ENCODE measurements at places on chromosomes 7 and 10.

- no peak for DNase-seq
Observed at GRCh38 chr10:42975005-42975493, 101.8 kb upstream of the RET start.

- no peak for DNase-seq
Observed at GRCh38 chr7:101457001-101457750, 94.5 kb downstream of the COL26A1 start.

GRCh38 chr10:97669571-97669970 is 17.5 kb downstream of the AVPI1 start:
- DNase-seq: no peak

DNA sequence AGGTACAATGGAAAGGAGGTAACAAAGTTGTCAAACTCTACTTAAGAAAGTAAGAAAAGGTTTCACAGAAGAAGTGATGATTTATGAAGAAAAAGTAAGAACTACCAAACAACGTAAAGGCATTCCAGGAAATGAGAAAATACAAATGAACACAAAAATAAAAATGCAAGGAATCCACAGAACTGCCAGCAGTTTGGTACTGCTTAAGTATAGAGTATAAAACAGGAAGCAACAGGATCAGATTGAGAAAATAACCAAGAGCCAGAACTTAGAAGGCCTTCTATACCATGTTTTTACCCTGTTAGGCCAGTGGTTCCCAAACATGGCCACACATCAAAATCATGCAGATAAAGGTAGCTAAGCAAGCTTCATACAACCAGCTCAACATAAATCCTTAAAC is 9.2 kb downstream of the NDUFA5 start:
- DNase-seq: no peak

- no peak for DNase-seq
Observed at GRCh38 chr10:54194806-54195205, 606.2 kb downstream of the PCDH15 start.

- no peak for DNase-seq
Observed at GRCh38 chr10:44105696-44106095, 279.2 kb downstream of the CXCL12 start.

GRCh38 chr10:11468126-11468742 is 143.2 kb downstream of the USP6NL start:
- DNase-seq: no peak

DNA sequence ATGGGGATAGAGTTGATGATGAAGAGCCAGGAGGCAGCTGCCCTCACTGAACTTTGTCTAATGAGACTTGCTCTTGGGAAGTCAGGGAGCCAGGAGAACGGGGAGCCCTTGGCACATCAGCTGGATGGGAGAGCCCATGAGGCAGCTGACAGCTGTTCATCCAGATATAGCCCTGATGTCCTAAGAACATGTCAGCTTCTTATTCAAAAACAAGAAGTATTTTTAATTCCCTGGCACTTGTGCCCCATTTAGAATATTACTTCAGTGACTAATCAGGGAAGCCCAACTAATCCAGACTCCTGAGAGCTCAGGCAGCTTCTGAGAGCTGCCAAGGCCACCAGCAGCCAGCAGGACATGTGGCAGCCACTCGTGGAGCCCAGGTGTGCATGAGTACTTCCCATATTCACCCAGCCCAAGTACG is 363.4 kb downstream of the GRID1 start:
- DNase-seq: no peak

DNA sequence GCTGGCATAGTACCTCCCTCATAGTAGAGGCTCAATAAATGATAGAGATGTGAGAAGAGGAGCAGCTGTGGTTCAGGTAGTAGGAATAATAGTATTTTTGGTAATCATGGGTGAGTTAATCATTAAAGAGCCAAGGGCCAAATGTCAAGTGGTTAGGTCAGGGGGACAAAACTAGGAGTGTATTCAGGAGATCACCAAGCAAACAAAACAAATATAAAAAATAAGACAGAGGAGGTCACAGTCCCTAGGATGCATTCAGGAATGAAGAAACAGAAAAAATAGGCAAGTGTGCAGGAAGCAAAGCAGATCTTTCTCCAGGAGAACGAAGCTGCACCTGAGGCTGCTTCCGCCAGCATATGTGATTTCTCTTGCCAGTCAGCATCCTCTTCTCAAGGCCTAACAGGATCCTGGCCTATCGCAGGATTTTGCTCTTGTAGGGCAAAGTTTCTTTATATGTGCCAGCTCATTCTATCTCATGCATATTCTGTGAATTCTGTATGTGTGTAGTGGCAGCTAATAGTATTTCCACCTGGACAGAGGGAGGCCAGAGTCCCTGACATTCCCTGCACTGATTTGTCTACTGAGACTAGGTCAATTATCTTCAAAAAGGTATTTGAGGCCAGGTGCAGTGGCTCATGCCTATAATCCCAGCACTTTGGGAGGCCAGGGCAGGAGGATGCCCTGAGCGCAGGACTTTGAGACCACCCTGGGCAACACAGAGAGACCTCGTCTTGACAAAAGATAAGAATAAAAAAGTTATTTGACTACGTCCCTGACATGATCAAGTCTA is 82.7 kb downstream of the AKR1D1 start:
- no peak for DNase-seq

- DNase-seq: no peak
Observed at GRCh38 chr7:70379210-70379609, 752.7 kb upstream of the GALNT17 start.

DNA sequence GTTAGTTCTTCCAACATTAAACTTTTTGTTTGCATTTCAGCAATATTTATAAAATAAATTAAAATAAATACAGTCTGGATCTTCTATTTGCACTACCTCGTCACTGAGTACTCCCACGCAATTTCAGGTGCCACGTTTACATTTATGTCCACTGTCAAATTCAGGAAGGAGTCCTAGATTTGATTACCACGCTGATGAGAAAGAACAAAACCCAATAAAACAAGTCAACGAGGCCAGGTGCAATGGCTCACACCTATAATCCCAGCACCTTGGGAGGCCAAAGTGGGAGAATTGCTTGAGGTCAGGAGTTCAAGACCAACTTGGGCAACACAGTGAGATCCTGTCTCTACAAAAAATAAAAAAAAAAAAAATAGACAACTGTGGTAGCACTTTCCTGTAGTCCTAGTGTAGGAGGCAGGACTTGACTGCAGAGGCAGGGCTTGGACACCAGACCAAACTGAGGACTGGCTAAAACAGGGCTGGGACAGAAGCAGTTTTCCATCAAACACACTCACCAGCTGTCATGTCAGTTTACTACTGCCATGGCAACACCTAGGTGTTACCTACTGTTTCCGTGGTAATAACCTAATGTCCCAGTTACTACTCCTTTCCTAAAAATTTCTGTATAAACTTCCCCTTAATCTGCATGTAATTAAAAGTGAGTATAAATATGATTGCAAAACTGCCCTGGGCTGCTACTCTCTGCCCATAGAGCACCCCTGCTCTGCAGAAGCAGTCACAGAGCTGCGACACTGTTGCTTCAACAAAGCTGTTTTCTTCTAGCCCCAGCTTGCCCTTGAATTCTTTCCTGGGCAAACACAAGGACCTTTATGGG is 341.7 kb downstream of the PARD3 start:
- no peak for DNase-seq

- DNase-seq: no peak
Observed at GRCh38 chr7:44385434-44386138, 60.2 kb upstream of the CAMK2B start.

- DNase-seq: no peak
Observed at GRCh38 chr10:74968667-74969061, 142.3 kb downstream of the KAT6B start.

DNA sequence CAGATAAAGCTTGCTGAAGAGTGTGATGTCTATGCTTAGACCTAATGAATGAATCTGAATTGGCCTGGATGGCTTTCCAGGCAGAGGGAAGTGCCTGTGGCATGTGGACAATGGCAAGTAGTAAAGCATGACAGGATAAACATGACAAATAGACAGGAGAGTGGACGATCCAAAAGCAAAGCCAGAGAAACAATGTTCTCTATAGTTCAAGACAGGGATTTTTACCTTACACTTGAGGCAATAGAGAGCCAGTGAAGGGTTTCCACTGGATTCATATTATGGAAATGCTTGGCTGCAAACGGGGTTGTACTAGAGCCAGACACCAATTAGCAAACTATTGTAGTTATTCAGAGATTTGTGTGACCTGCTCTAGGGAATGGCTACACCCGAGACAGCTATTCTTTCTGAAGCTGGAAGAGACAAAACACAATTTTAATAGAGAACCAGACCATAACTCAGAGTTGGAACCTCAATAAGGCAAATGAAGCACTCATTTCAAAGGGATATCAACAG is 2.3 kb downstream of the AGMO start:
- no peak for DNase-seq

GRCh38 chr7:37208528-37208927 is 240.1 kb downstream of the ELMO1 start:
- no peak for DNase-seq

DNA sequence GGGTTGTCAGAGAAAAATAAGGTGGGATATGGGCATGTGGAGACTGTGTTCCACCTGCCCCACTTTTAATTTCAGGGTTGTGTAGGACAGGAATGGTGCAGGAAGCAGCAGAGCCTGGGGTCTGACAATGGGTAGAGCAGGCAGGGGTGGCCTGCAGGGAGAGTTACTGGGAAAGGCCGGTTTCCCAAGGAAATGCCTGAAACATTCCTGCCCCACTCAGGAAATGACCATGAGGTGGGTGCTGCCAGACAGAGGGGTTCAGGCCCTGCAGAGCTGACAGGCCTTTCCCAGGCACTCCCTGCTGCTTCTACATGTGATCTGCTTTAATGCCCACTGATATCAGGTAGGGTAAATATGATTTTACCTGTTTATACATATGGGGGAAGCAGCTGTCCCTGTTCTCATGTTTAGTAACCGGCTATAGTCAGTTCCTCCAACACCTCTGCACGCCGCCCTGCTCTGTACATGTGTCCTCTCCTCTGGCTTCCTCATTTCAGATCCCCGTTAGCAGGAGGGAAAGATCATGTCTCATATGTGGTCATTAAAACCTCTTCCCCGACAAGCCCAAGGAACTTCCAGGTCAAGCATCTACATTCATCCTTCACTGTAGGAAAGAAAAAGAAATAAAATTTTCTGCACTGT is 118.6 kb upstream of the PRSS58 start:
- no peak for DNase-seq

DNA sequence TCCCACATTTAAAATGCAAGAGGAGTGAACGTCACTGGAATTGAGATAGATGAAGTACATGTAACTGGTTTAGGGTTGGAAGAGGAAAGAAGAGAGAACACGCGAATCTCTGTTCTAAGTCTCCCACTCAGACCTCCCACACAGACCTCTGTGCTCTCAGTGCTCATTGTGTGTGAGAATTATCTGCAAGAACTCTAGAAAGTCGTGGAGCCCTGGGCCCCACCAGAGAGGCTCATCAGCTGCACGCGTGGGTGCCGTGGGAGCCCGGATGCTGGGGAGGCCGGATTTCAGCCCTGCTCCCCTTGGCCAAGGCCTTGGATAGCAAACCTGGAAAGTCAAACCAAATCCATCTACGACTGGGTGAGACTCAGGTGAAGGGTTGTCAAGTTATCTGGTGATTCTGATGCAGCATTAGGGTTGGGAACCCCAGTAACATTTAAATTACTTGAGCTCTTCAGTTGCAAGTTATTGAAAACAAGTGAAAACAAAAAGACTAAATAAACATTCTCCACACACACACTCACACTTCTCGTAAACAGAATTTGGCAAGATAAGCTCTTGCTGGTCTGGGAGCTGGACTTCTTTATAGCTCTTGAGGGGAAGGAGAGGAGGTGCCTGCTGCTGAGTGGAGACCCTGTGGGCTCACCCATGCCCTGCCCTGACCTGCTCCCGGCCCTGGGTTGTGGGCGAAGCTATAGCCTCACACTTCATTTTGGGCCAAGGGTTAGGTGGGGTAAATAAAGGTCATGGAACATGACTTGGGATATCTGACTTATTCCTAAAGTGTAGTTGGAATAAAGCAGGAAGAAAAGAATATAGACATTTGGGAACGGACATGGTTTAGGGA is 250.3 kb downstream of the ADARB2 start:
- no peak for DNase-seq

GRCh38 chr10:23914641-23915040 is 294.3 kb upstream of the KIAA1217 start:
- no peak for DNase-seq

GRCh38 chr7:23093111-23093510 is 12.5 kb upstream of the KLHL7 start:
- no peak for DNase-seq

DNA sequence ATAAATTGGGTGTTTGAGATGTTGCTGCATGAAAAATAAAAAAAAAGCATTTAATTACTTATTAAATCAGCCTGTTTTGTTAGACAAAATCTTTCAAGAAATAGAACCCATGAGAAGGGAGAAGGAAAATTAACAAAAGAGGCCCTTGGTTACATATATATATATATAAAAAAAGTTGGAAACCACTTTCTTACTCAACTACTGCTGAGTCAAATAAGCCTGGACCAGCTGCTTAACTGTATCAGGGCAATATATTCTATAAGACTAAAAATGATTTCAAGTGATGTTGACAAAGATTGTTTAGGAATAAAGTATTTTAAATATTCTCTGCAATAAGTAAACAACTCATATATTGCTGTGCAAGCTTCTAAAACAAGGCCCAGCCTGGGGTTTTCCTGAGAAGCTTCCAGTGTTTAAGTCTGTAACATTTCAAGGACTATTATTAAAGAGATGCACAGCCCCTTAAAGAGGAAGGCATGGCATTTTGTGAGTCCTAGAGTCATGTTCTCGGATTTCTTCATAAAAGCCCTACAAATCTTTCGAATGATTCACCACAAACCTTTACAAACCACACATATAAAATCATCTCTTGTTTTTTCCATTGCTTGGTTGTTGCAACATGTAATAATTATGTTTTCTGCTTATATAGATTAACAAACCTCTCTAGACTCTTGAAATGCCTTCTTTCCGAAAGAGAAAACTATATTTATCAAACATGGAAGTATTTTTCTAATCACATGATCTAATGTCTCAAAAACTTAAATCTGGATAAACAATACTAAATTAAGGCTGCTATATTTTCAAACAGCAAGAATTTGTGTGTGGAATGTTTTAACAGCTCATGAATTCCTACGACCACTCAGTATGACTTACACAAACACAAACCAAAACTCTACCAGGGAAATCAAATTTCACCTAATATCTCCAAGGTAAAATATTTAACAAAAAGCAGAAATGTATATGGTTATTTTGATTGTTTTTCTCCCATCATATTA is 14.3 kb downstream of the JAZF1 start:
- no peak for DNase-seq

DNA sequence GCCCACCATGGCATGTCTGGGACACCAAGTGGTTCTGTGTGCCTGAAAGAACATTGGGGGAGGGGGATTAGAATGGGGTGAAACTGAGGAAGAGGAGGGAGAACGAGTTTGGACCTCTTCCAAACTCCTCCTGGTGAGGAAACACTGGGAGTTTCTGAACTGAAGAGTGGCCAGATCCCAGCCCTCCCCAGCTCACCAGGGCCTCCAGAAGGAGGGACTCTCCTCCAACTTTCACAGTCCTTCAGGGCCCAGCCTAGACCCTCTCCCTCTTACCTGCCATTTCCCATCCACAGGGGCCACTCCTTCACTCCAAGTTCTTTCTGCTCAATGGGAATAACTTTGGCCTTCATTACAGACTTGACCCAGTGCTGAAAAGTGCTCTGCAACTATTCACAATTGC is 132.0 kb upstream of the FOXK1 start:
- no peak for DNase-seq

GRCh38 chr7:110921595-110922151 is 169.3 kb upstream of the LRRN3 start:
- DNase-seq: no peak

GRCh38 chr7:116588225-116588624 is 63.4 kb downstream of the CAV1 start:
- DNase-seq: peak; percentile 16
